ENCODE measurements at places on chromosomes 3 and 15. TPM values are rescaled to one million over a fixed set of nuclear protein-coding genes. Genes with fewer than 3 reads are reported as not detected.
A peak's percentile ranks its signal among the peaks of the same experiment; 100 is the strongest.

GRCh38 chr15:61974118-61974517, 86.1 kb downstream of the VPS13C start:
- DNase-seq, result no peak

- no peak for DNase-seq
Measured at GRCh38 chr3:172155897-172156585, 116.7 kb downstream of the FNDC3B start.

Gene PLA2G4D
- total RNA-seq, result not detected

GRCh38 chr15:93826790-93827189, 404.6 kb upstream of the MCTP2 start:
- DNase-seq, result no peak

DNA sequence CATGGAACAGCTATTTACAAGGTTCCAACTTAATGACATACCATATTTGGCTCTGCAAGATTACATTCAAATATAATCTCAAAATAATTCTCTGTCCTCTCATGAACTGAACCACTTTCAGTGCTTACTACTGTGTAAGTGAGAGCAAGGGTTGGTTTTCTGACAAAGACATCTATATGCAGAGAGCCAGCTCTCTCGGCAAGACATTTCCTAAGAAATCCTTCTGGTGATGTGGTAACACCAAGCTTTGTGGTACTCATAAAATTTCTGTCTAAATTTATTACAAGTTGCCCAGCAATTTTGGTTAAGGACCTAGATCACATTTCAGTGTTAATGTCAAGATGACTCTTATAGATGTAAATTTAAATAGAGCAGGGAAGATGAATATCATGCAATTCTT, 184.9 kb downstream of the GAP43 start:
- no peak for DNase-seq

DNA sequence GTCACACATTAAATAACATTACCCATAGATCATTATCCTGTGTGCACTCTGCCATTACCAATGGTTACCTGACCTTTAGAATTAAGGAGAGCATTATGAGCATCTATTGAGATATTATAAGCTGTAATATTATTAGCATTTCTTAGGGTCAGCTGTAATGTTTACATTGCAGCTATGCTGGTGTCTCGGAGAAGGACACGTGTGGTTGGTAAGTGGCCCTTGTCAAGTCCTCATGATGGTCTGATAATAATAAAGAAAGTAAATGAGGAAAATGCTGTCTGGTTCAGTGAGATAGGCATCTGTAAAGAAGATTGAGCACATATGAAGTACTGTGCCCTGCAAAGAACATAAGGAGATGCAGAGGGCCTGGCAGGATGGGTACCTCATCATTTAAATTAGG, 71.7 kb upstream of the ARL6 start:
- DNase-seq, result no peak

Gene OCA2
- not detected for total RNA-seq

GRCh38 chr3:133058831-133059230, 20.6 kb downstream of the TMEM108 start:
- no peak for DNase-seq

DNA sequence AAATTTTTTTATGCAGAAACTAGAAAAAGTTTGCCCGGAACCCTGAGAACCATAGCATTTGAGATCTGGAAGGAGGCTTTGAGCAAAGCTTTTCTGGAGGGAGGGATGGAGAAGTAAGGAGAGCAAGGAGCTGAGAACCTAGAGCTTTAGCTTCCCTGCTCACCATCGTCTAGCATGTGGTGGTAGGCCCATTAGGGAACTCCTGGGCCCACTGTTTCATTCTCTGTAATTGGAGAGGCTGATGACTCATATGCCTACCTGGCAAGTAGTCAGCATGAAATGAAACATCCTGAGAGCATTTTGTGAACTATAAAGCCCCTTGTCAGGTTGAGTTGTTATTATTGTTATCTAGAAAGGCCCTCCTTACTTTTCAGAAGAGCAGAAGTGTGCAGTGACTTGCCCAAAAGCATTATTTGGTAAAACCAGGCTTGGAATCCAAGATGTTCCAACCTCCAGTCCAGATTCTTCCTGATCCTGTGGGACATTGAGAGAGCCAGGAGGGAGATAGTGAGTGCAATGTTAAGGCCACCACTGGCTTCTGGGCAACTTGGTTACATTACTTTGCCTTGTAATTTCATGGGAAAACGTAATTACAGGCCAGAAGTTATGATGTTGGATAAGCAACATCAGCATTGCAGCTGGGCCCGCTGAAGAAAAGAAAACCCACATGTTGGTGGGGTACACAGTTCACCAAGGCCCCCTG, 104.5 kb upstream of the BFSP2 start:
- peak; percentile 28 for DNase-seq

GRCh38 chr3:189204167-189204866, 32.5 kb downstream of the TPRG1 start:
- DNase-seq, result no peak

Gene MCTP2
- 0.75 TPM for total RNA-seq

- no peak for DNase-seq
Measured at GRCh38 chr15:70524470-70524869, 238.9 kb downstream of the UACA start.

Gene ASB14
- total RNA-seq, result not detected

- no peak for DNase-seq
Measured at GRCh38 chr15:101852356-101852755, 40.4 kb downstream of the OR4F15 start.

- DNase-seq, result peak; percentile 71
Measured at GRCh38 chr15:41917767-41918430, 24.0 kb upstream of the SPTBN5 start.

DNA sequence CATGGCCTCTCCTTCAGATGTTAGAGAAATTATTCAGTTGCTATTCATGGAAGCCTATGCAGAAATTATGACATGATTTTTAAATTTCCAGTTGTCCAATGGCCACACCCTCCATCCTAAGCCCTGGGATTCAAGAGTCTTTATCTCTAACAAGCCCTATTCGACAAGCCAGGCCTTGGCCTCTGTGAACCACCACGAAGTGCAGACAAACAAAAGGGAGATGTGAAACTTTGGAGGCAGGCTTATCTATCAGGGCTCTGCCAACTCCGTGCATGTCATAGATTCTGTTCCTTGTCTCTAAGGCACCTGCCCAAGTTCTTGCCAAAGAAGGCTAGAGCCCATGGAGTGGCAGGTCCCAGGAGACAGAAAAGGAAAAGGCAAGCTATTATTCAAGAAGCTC, 212.4 kb upstream of the ADAMTS9 start:
- no peak for DNase-seq

DNA sequence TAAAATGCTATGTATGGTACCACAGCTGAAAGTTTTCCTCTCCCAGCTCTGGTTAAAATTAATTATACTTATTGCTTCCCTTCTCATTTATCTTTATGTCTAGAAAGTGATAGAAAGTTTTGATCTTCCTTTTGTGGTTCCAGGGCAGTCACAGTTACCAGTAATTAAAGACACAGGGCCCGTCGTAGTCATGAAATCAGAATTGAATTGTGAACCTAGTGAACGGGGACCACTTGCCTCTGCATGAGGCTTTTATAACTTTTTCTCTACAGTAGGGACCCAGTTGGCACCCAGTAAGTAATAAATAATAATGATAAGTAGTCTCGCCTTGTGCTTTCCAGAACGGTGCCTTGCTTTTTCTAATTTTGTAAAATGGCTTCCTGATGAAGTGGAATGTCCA, 231.7 kb upstream of the SATB1 start:
- no peak for DNase-seq

DNA sequence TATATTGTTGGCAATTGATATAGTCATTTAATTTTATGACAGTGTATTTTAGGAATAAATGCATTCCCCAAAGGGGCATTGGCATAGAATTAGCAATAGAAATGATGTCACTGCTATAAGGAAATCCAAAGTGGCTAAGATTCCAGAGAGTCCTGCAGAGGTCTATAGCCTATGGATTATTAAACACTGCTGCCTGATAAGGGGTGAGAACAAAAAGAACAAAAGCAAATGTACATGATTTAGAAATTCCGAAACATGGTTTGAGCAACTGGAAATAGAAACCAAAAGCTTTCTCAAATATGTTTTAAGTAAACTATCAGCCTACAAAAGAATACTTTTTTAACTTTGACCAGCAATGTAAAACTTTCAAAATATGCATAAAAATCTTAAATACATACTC, 280.1 kb upstream of the RASGRP1 start:
- no peak for DNase-seq

GRCh38 chr15:86300390-86301125, 220.9 kb downstream of the AGBL1 start:
- DNase-seq, result no peak

GRCh38 chr3:184129012-184129411, 6.1 kb upstream of the EIF2B5 start:
- DNase-seq, result peak; percentile 36

GRCh38 chr15:45521596-45522327, 793 bp downstream of the SLC30A4 start:
- peak; percentile 33 for DNase-seq

- no peak for DNase-seq
Measured at GRCh38 chr15:93703092-93703739, 528.1 kb upstream of the MCTP2 start.

- no peak for DNase-seq
Measured at GRCh38 chr3:53102601-53103147, 27.6 kb downstream of the RFT1 start.

DNA sequence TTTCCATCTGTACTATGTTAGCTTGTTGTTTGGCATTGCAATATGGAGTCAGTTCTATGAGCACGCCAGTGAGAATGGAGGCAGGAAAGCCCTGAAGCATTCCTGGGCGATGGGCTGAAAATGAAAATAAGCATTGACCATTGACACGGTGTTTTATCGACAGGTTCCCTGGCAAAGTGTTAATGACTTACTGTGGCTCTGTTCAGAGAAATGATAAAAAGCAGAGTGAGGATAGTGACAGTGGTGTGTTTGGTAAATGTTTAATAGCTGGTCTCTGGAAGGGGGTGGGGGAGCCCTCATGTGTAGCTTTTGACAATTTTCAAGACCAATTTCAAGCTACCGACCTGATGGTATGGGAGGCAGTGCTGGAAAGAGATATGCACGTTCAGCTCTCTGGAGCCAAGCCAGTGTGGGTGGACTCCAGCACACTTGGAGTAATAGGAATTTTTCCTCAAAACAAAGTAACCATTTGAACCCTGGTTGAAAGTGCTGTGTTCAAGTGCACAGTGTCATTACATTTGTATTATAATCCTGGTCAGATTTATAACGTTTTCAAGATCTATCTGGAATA, 341.7 kb upstream of the ROBO2 start:
- no peak for DNase-seq

DNA sequence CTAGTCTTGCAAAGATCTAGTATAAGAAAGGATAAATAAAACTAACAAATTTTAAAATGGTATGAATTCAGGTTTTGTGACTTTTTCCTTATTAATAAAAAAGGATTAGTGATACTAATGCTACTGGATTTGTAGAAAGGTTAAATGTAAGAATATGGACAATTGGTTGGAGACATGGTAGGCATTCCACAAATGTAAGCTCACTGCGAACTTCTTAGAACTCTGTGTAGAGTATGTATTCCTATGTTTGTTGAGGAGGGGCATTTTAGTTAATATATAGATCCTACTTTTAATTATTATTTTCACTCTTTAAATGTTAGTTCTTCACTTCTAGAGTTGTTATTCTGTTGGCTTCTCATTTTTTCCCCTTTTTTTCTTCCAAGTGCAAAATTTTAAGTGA, 414.3 kb downstream of the RBMS3 start:
- DNase-seq, result no peak

Gene FOXL2
- 0.12 TPM for total RNA-seq

GRCh38 chr15:90582553-90582952, 52.8 kb downstream of the CRTC3 start:
- DNase-seq, result no peak

Gene MAGI1
- 47.7 TPM for total RNA-seq

Gene HIGD2B
- total RNA-seq, result not detected

GRCh38 chr3:111803123-111803593, 55.9 kb upstream of the PHLDB2 start:
- no peak for DNase-seq

DNA sequence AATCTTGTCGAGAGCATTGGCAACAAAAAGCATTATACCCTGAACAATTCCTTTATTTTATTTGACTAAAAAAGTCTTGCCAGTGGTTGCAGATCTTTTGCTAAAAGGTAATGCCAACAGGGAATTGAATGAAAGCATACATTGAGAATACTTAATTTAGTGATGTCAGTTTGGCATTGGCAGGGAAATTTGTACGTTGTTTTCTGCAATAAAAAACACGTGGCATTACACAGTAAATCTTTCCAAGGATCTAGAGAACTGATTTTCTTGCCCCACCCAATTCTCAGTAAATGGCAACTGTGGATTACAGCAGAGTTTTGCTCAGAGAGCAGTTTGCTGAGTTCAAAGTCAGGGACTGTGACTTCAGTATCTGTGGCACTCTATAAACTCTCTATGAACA, 38.3 kb upstream of the IGSF10 start:
- DNase-seq, result no peak

DNA sequence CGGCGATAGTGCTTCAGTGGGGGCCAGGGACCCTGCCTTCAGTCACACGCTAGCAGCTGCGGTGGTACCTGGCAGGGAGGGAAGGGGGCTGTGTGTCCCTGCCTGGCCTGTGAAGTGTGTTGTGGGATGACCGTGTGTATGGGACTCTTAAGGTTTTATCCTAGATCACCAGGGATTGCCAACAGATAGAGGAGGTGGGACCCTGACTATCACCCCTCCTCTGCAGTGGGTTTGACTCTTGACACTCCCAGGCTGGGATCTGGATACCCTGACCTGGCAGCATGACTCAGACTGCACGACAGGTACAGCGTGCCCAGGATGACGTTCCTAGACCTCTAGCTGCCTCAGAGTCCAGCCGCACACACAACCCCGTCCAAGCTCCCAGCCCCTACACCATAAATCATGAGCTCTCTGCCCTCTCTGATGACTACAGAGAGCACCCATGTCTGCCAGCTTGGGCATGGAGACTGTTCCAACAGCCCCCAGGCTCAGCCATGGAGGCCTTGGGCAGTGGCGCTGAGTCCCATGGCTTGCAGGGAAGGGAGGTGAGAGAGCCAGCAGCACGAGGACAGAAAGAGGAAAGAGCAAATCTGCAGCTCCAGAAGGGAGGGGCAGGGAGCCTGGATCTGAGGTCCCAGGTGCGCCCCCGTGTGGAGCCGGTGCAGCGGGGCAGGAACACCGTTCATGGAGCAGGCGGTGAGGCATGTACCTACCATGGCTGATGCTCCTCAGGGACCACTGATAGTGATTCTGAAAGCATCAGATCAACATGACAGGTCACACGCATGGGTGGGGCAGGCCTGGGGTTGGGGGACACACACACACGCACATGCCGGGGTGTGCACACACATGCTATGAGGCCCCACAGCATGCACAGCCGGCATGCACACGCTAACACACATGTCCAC, 71.0 kb downstream of the ADAMTS7 start:
- peak; percentile 26 for DNase-seq

GRCh38 chr15:76973906-76974305, 21.0 kb upstream of the PSTPIP1 start:
- no peak for DNase-seq

DNA sequence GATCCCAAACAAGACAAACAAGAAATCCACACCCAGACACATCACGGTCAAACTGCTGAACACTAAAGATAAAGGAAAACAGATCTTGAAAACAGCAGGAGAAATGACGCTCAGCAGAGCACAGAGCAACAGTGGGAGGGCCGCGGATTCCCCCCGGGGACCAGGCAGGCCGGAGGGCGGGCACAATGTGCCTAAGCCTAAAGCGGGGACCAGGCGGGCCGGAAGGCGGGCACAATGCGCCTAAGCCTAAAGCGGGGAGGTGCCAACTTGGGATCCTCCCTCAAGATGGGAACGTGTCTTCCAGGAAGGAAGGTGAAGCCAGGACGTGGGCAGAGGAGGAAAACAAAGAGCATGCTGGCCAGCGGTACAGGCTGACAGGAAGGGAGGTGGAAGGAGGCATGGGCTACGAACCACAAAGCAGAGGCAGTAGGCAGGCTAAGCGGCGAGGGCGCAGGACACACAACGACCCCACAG, 31.1 kb downstream of the CYFIP1 start:
- peak; percentile 78 for DNase-seq

Gene VIPR1
- total RNA-seq, result 3.8 TPM

All from endothelial cell of umbilical vein (primary cell).